ENCODE measurements at places on chromosomes 5 and 9.

DNA sequence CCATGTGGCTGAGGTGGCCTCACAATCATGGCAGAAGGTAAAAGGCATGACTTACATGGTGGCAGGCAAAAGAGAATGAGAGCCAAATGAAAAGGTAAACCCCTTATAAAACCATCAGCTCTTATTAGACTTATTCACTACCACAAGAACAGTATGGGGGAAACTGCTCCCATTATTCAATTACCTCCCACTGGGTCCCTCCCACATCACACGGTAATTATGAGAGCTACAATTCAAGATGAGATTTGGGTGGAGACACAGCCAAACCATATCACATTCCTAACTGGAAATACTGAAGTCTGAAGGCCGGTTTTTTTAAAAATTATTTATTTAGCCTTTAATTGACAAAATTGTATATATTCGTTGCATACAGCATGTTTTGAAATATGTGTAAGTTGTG is 28.5 kb downstream of the FBXL7 start:
- no peak for DNase-seq

DNA sequence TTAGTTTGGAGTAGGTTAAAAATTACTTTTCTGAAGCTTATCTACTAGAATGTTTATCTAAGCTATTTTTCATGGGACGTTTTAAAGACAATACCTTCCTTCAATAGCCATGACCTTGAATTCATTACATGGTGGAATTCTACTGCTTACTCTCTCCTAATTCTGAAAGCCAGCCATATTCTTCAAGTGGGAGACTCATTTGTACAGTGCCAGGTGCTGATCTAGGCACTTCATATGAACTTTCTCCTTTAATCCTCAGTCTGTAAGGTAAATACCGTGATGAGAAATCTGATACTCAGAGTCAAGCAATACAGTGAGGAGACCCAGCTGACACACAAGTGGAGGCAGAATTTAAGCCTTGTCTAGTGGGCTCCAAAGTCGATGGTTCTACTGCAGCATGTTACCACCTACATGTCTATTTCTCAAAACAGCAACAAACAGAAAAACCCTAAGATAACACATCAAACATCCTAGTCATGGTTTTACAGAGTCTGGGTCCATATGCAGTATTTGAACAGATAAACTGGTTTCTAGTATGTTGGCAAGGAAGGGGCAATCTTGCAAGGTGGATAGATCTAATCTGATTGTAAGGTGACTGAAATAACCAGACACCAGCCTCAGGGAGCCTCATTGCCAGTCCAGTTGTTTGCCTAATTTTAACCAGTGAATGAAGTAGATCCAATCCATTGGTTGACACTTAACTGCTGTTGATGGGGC is 243.7 kb downstream of the PIK3R1 start:
- DNase-seq = no peak

DNA sequence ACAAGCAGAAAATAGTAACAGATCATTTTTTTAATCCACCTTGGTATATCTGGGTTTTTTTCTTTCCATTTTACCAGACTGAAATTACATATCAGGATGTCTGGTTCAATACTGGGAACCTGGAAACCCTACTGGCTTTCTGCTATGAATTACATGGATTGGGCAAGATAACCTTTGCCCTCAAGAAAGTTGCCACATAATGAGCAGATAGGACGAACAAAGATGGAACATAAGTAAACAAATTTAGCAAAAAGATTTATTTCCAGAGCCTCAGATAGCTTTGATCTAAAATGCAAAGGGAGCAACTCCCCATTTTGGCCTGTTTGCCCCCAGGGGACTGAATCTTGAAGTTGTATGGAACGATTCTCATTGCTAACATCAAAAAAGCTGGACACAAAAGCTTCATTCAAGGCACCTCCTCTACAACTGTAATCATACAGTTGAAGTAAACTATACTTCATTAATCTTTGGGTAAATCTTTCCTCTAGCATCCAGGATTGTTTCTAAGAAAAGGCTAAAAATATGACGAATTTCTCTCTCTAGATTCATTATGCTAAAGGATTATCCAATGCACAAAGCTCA is 131.6 kb upstream of the PTGER4 start:
- no peak for DNase-seq

GRCh38 chr5:58979090-58979489 is 396.2 kb downstream of the RAB3C start:
- DNase-seq = no peak

- no peak for DNase-seq
These were observed 823.6 kb upstream of the ARRDC3 start for GRCh38 chr5:92206681-92207080.
